ENCODE measurements at places on chromosomes 16 and 17.

GRCh38 chr17:77393274-77393600 lies 252.5 kb downstream of the SEC14L1 start:
- DNase-seq: no peak

- peak; percentile 11 for DNase-seq
Observed at GRCh38 chr17:61581611-61582349, 9.2 kb downstream of the NACA2 start.

DNA sequence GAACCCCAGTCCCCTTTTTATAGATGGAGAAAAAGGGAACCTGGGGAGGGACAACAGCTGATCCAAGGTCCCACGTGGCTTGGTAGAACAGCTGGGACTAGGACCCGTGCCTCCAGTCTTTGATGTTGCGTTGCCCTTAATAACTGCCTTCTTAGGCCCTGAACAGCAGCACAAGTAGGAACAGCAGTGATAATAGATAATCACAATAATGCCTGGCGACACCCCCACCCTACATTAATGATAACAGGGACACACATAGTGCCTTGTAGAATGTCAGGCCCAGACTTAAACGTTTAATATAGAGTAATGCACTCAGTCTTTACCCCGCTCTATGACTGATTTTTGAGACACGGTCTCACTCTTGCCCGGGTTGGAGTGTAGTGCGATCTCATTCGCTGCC lies 96.4 kb downstream of the ABCC6 start:
- DNase-seq: no peak

GRCh38 chr16:79844603-79845002 lies 244.1 kb upstream of the MAF start:
- no peak for DNase-seq

- no peak for DNase-seq
Observed at GRCh38 chr17:72553051-72553755, 432.4 kb downstream of the SOX9 start.

GRCh38 chr17:47192554-47192953 lies 3.5 kb upstream of the CDC27 start:
- no peak for DNase-seq

DNA sequence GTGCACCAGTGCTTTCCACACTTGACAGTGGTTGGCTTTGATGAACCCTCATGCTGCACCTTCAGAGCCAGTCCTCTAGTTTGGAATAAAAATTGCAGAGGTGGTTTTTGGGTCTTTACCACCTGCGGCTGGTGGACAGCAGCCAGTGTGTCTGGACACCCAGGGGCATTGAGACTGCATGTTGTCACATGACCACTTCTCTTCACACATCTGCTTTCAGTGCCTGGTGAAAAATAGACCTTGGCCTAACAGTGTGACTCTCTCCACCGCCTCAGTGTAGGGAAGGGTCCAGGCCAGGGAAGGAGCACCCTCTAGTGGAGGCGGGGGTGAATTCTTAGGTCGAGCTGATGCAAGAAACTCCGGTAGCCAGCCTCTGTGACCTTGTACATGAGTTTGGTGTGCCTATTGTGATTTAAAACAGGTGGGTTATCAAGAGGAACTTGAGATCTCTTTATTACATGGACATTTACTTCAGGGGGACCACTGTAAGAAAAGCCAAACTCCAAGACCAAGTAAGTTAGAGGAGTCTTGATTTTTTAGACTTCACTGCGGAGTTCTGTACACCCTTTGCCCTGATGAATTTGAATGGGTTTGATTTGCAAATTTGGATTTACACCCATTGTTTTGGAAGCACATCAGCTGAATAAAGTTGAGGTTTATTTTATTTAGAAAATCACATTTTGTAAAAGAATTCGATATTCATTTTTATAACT lies 17.9 kb downstream of the GOSR2 start:
- peak; percentile 49 for DNase-seq

DNA sequence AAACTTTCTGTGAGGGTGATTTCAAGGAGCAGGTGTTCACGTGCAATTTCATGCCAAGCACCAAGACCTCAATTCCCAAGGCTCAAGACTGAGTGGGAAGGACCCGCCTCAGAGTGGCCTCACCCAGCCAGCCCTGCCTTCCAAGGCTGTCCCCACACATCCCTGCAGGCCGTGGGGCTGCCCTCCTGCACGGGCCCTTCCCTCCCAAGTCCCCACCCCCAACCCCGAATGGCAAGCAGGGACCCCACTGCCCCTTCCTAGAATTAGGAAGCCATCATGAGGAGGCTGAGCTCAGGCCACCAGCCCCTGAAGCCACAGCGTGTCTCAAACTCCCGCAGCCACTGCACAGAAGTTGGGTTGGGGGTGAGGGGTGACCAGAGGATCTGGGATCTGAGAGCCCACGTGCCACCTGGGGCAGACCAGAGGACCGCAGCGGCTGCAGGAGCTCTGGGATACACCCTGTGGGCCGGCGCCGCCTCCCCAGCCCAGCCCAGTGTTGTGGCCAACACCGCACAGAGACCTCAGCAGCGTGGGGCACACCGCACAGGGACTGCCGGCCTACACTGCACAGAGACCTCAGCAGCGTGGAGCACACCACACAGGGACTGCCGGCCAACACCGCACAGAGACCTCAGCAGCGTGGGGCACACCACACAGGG lies 20.7 kb downstream of the GNPTG start:
- DNase-seq: no peak

- DNase-seq: no peak
Observed at GRCh38 chr16:85302018-85302847, 190.0 kb upstream of the CIBAR2 start.
